AG04450 (cell line): ENCODE measurements at places on chromosomes 12 and 14.

DNA sequence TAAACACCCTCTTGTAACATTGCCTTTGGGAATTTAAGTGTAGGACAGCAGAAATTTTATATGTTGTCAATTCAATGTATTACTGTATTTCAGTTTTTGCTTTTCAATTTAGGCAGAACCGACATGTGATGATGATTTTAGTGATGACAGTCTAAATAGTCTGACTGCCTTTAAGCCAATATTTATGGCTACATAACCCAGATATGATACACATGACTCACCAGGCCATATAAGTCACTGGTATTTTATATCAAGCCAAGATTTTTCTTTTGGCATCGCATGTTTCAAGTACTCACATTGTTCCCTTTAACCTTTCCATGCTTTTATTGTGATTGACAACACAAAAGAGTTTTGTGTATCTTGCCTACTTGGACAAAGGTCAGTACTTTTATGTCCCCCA lies 13.6 kb upstream of the PPM1A start:
- DNase-seq, result no peak

- no peak for DNase-seq
Observed at GRCh38 chr12:47156167-47156736, 76.5 kb upstream of the AMIGO2 start.

- DNase-seq, result no peak
Observed at GRCh38 chr14:33738491-33738890, 212.4 kb downstream of the EGLN3 start.

- no peak for DNase-seq
Observed at GRCh38 chr12:122732611-122733010, 2.0 kb upstream of the HCAR1 start.

DNA sequence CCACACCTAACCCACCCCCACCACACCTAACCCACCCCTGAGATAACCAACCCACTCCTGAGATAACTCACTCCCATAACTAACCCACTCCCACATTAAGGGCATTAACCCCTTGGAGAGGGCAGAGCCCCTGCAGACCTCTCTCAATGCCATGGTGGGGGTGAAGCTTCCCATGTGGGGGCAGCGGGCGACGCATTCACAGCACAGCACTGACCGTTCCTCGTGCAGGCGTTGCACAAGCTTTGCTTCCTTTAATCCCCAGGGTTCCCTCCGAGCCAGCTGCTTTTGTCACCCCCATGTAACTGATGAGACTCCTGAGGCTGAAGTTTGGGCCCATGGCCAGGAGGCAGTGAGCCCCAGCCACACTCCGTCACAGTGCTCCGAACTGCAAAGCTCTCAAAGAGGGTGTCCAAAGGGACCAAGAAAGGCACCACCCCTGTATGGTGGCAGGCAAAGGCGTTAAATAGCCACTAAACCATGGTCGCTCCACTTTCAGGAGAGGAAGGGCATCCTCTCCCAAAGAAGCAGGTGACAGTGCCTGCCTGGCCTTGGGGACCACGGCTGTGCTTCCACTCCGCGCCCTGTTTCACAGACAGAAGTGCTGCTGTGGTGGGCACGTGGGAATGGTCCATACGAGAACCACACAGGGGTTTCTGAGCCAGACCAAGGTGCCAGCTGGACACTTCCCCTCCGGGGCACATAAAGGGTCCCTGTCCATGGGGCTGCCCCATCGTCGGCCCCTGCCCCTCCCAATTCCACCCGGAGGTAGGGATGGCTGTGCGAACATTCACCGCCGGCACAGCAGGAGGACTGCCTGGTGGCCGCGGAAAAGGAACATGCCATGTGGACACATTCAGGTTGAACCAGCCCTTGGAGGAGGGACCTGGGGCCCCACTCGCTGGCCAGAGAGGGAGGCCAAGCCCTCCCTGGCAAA lies 28.3 kb downstream of the GALNT9 start:
- DNase-seq, result no peak

DNA sequence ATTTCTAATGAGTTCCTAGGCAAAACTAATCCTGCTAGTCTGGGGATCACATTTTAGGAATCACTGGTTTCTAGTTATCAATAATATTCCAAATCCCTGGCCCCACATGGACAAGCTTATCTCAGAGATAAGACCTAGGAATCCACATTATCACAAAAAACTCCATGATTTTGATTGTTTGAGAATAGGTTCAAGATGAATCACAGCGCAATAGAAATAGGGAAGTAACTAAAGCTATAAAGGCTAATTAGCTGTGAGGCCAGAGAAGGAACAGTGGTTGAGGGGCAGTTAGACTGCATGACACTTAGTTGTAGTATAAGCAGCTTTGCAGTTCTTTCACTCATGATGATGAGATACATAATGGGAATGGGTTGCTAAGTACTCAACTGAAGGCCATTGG lies 13.1 kb upstream of the ATP5F1B start:
- no peak for DNase-seq

- no peak for DNase-seq
Observed at GRCh38 chr12:15853877-15854276, 28.3 kb upstream of the STRAP start.

DNA sequence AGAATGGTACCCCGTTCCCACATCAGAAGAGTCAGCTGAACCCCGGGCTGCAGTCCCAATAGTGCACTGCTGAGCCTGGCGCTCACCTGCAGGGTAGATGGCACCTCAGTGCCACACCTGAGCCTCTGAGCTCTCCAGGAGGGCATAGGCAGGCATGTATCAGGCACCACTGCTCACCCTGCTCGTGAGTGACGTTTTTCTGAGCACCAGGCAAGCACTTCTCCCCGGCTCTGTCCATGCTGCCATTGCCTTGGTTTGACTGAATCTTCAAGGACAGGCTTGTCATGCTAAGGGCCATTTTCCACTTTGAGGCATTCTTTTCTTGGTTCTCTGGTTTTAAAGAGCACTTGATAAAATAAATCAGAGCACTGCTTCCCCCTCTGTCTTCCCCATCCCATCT lies 161.6 kb upstream of the PRMT8 start:
- DNase-seq, result no peak

DNA sequence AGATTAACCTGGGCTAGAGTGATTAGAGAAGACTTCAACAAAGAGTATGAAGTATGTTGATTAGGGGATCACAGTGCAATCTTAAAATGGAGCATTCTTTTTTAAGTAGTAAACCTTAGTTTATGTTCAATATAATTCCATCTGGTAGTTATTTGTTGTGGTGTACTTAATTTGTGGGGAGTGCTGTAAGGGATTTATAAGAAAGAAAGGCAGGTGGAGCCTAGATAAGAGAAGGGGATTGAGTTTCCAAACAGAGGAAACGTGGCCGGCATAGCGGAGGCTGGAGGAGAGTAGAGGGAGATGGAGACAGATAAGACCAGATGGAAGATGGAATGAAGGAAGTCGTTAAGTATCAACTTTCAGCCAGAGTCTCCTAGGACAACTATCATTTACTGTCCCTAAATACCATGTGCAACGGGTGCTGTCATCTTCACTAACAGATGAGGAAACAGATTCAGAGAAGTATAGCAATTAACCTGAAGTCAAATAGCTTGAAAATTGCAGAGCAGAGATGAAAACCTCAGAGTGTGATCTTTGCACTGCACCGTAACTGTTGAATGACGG lies 38.1 kb downstream of the GOLGA5 start:
- DNase-seq, result no peak

GRCh38 chr12:119446459-119446858 lies 111.9 kb downstream of the CCDC60 start:
- no peak for DNase-seq

DNA sequence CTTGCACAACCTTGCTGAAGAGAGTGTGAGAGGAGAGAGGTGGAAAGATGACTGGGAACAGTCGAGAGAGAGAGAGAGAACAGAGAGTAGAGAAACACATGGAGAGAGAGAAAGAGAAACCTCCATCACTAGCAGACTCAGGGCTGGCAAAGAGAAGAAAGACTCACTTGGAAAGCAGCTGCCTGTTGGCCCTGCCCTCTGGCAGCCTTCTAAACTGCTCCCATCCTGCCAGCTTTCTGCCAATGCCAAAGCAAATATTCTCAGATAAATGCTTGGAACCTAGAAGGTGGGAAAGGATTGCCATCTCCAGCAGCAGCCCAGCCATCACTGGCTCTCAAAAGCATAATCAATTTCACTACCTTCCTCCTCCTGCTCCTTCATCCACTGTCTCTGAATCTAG lies 107.9 kb upstream of the WSCD2 start:
- no peak for DNase-seq

- DNase-seq, result no peak
Observed at GRCh38 chr14:102971314-102971713, 48.9 kb downstream of the AMN start.

GRCh38 chr14:81396113-81396512 lies 4.0 kb downstream of the STON2 start:
- DNase-seq, result no peak

DNA sequence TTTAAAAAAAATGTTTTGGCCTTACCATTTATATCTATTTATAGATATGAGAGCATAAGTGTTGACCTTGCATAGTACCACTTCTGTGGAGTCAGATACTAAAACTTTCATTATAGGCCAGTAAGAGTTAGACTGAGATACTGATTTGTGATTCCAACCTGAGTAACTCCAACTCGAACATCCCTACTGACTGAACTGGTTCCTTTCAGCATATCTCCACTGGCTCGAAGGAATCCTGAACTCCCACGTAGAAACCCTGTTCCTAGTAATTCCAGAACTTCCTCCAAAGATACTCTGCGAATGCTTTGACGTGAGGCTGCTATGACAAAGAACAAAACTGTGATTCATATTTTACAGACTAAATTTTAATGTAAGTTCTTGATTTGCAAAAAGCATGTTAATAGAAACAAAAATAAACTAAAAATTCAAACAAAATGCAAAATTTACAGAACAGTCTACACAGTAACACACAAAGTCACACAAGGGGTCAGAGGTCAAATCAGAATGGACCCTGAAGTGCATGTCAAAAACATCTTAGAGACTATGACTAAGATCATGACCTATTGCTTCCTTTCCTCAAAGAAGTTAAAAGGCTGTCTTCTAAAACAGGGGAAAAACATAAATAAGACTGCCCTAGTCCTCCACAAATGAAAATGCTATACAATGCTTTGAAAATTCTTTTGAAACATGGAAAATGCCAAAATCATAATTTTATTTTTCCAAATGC lies 31.5 kb downstream of the HEATR5A start:
- DNase-seq, result no peak

DNA sequence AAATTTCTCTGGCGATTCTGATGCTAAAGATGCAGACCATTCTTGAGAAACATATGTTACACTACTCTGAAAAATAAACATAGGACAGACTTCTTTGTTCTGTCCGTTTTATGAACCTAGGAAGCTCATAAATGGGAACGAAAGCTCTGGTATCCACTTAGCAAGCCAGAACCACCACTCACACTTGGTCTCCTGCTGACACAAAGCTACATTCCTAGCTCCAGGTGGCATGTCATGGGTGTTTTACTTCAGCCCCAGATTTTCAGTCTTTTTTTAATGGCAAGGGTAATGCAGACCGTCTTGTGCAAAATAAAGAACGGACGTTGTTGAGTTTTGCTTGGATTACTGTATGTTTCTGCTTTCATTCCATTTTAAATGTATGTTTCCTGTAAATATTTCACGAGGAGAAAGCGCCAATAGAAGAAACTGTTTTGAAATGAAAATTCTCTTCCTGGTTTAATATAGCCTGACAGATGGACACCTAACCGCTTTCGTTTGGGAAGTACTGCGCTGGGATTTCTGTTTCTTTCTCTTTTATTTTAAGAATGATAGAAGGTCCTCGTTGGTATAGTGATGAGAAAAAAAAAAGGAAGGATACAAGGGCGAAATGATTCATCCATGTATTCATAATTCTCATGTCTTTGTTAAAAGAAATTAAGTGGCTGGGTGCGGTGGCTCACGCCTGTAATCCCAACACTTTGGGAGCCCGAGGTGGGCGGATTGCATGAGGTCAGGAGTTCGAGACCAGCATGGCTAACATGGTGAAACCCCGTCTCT lies 871 bp upstream of the COQ5 start:
- DNase-seq, result no peak
